ENCODE measurements at places on chromosomes 16 and 17.

DNA sequence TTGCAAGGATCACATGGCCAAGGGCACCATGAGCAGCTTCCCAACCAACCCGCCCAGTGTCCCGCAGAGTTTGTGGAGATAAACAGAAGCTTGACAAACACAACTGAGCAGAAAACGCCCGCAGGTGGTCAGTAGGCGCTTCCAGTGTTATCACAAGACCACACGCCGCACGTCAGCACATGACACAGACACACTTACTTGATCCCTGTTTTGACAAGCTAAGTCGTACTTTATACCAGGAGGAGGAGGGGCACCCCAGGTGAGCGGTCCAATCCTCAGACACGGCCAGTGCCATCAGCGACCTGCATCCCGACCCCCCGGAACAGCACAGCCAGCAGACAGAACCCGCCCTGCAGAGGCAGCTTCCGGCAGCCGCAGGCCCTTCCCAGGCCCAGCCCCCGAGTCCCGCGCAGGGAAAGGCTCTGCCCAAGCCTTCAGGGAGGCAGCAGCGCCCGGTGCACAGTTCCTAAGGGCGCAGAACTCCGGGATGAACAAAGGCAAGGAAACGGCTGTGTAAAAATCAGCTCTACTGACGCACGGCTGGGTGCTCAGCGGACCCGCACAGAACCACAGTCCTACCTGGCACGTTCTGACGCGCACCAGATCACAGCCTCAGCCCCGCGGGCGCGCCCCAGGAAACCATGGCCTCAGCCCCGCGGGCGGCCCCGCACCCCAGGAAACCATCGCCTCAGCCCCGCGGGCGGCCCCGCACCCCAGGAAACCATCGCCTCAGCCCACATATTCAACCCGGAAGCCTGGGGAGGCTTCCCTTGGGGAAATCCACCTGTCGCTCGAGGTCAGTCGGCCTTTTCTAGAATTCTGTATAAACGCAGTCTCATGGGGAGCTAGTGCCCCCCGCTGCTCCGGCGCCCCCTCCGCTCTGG lies 27.8 kb downstream of the AXIN1 start:
- no peak for DNase-seq

DNA sequence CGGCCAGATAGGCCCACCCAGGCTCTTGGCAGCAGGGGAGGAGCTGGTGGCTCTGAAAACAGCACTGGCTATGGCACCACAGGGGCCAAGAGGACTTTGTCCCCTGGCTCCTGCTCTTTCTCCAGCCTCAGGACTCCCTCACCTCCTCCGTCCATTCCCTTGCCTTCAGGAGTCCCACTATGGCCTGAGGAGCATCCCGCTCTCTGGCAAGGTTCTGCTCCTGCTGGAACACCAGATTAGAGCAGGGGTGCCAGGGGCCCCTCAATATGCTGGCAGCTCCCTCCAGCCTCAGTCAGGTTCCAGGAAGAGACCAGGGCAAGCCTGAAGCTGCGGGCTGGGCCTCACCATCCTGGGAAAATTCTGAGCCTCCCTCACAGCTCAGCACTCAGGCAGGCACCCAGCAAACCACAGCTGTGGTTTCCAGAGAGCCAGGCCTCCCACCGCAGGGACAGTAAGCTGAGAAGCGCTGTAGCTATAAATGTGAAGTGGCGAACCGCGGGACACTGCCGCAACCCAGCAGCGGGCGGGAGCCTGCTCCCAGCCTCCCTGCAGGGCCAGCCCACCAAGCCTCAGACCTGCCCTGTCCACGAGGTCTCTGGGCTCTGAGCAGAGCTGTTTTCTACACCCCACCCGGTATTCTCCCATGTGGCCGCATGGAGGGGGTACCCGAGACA lies 25.7 kb downstream of the C17orf100 start:
- DNase-seq: peak; percentile 70

GRCh38 chr17:78977997-78978973 lies 1.4 kb downstream of the LGALS3BP start:
- DNase-seq: no peak

DNA sequence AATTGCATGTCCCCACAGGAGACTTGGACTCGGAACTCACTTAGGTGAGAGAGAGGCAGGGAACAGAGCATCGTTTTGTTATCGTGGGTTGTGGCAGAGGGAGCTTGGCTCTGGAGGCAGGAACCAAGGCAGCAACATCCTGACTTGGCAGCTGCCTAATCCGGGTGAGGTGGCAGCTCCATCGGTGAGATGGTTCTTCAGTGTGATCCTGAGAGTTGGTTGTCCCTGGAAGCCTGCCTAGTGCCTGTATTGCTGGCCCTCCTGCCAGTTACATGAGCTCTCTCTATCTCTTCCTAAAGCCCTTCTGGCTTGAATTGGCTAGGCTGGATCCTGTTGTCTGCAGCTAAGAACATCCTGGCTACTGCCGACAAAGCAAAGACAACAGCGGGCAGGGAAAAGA lies 19.9 kb upstream of the SEC14L1 start:
- DNase-seq: no peak

DNA sequence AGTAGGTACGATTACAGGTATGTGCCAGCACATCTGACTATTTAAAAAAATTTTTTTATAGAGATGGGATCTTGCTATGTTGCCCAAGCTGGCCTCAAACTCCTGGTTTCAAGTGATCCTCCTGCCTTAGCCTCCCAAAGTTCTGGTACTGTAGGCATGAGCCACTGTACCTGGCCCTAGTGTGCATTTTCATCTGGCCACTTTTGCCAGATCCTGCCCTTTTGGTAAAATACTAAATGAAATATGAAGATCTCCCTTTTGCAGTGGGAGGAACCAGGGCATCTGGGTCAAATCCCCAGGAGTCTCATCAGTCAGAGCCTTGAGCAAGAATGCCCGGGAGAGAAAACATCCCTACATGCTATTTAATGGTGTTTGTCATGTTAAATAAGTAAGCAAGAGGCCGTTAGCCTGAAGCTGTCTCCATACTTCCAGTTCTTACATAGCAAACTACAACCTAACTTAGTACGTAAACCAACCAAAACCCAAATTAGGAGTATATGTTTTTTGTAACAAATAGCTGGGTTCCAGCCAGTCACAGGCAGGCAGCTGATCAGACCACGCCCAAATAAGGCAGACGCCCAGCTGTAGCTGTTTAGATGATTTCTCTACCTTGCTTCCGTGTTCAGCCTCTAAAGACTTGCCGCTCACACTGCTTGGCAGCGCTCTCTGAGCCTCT lies 46.5 kb upstream of the CLEC18A start:
- DNase-seq: no peak

All from RCC 7860 (cell line).